C1 segment of cervical spinal cord (tissue), 14 donors: ENCODE measurements at places on chromosomes 2 and 18.

DNA sequence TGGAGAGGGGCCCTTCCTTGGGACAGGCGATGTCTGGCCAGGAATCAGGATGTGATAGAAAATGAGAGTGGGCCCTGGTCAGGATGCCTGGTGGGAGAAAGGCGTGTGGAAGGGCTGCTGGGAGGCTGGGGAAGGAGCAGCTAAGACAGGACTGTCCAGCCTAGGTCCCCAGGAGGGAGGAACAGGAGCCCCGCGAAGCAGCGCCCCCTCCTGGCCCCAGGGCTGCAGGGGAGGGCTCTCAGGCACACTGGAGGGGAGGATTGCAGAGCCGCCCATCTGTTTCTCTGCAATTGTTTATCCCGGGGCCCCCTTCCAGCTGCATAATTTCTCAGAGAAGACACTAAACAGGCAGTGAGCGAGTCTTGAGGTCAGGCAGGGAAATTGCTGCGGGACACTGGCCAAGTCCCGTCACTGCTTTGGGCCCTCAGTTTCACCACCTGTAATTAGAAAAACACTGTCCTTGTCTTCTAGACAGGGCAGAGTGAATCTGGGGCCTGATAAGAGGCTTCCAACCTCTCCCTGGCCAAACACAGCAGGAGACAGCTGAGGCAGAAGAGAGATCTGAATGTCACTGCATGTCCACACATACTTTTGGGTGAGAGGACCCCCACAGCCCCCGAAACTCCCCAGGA lies 3.9 kb upstream of the NPPC start:
- no peak for DNase-seq

GRCh38 chr2:181627545-181627944 lies 29.4 kb downstream of the CERKL start:
- DNase-seq = no peak

DNA sequence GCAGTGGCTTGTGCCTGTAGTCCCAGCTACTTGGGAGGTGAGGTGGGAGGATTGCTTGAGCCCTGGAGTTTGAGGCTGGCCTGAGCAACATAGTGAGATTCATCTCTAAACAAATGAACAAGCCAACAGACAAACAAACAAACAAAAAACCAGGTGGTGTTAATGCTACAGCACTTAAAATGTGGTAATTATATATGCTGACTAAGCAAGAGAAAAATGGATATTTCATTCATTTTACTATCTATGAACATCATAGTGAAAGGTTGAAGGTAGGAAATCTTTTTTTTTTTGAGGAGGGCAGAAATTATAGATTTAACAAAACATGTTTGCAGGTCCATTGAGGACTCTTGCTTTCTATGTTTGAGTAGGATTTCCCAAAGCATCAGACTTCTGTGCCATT lies 42.2 kb upstream of the THOC1 start:
- DNase-seq = no peak

GRCh38 chr2:101113441-101114267 lies 37.5 kb downstream of the TBC1D8 start:
- DNase-seq = no peak

DNA sequence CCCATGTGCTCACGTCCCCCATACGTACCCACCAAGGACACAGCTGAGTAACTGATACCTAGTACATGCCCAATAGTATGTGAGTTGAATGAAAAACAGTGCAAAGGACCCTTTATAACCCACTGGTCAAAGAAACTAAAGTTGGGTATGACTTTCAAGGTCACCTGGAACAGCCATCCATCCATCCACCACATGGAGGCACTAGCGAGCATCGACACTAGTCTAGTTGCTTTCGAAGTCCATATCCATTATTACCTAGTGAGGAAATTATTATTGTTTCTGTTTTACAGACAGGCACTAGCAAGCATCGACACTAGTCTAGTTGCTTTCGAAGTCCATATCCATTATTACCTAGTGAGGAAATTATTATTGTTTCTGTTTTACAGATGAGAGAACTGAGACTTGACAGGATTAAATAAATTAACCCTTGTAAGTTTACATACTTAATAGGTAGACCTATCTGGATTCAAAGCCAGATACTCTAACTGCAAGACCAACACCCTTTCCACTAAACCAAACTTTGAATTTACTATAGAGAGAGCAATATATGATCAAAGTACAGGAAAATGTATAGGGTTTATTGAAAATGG lies 233.7 kb downstream of the METTL4 start:
- DNase-seq = no peak

DNA sequence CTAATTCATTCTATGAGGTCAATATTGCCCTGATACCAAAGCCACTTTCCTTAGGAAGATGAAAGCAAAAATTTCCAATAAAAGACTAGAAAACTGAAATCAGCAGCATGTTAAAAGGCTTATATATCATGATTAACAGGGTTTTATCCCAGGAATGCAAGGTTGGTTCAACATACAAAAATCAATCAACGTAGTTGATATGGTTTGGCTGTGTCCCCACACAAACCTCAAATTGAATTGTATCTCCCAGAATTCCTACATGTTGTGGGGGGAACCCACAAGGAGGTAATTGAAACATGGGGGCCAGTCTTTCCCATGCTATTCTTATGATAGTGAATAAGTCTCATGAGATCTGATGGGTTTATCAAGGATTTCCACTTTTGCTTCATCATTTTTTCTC lies 11.7 kb upstream of the ABCB11 start:
- no peak for DNase-seq

GRCh38 chr2:31302940-31303563 lies 69.1 kb downstream of the EHD3 start:
- no peak for DNase-seq

- no peak for DNase-seq
Measured at GRCh38 chr18:45557287-45557686, 58.0 kb upstream of the SLC14A2 start.

DNA sequence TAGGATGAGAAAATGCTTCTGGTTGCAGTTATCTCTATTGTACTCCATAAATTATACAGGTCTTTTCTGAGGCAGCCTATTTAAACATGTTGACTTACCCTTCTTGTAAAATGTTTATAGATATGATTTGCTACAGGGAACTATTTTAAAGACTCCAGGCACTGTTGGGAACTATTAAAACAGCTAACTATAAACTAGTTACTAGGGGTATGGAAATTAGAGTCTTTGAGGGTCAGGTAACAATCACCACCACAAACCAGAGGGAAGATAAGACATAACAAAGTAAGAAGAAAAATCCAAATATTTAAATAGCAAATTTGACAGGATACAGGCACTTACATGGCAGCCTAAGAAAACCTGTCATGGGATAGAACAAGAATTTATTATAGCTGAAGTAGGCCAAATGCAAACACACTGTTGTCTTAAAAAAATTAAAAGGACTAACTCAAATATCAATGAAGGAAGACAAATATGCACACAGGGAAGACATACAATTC lies 251.0 kb upstream of the CWC22 start:
- DNase-seq = no peak
